ENCODE measurements at places on chromosomes 12 and 14.

DNA sequence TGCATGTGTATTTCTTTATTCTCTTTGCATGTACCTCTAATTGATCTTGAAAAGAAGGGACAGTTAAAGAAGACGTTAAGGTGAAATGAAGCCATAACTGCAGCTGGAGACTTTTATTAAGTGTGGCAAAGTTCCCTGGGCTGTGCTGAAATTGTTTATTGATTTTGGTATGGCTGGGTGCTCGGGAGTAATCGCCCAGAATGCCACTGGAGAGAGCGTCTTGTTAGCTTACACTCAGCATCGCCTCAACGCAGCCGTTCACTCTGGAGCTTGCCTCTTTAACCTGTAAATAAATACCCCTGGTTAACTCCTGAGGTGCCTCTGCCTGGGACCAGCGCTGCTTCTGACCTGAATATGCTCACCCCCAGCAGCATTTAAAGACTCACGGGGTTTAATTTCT, 98.6 kb downstream of the GPATCH2L start:
- DNase-seq, result no peak

DNA sequence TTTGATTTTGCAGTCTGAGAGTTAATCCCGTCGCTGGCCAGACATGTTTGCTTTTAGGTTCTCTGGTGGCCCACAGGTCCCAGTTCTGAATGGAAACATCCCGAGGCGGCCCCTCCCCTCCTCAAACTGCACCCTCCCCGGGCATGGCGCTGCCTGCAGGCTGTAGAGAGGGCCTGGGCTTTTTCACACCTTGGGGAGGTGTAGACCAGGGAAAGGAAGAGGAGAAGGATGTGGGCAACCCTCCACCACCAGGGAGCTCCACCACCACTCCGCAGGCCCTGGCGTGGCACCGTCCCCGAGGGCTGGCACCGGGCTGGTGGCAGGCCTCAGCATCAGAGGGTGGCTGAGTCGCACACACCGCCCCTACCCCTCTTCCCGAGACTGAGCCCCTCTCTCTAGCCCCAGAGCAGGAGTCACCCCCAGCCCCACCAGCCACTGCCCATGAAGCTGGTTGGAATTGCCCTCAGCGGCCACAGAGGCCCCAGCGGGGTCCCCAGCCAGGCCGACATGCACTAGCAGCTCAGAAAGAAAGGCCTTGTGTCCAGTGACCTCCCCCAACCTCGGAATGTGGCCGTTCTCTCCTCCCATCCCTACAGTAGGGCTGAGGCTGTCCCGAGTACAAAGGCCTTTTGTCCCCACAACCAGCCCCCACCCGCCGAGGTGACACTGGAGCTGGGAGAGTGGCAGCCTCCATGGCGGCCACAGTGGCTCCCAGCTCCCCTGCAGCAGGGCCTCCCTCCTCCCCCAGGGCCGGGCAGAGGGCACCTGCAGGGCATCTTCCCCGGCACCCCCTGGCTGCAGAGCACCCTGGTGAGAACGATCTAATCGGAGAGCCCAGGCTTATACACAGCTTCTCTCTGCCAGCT, 23.5 kb upstream of the INF2 start:
- no peak for DNase-seq

DNA sequence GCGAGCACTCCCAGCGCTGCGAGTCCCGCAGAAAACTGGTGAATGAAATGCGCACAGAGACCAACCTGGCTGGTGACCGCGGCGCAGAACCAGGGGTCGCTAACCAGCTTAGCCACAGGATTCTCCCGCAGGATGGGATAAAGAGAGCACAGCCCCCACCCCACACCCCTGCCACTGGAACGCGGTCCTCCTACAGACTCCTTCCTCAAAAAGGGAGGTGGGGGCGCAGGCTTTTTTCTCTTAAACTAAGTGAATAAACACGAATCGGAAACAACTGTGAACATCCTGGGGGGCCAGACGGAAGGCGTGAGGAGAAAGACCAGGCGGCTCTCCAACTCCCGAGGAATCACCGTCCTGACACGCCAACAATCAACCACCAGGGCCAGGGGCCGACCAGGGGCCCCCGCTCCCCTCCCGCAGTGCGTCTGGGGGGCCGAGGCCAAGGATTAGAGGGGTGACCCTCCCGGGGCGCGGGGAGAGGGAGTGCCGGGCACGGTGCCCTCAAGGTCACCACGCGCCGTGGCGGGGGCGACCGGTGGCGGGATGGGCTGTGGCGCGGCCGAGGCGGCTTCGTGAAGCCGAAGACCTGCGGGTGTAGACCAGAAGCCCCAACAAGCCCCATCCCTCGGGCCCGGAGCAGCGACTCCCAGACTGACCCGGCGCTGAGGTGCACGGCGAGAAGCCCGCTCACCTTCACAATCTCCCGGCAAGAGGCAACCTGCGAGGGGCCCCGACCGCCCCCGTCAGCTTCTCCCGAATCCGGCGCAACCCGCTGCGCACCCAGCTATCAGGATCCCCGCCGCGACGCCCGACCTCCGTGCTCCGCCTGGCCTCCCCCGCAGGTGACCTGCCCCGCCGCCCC, 704 bp downstream of the ATP2B1 start:
- no peak for DNase-seq

DNA sequence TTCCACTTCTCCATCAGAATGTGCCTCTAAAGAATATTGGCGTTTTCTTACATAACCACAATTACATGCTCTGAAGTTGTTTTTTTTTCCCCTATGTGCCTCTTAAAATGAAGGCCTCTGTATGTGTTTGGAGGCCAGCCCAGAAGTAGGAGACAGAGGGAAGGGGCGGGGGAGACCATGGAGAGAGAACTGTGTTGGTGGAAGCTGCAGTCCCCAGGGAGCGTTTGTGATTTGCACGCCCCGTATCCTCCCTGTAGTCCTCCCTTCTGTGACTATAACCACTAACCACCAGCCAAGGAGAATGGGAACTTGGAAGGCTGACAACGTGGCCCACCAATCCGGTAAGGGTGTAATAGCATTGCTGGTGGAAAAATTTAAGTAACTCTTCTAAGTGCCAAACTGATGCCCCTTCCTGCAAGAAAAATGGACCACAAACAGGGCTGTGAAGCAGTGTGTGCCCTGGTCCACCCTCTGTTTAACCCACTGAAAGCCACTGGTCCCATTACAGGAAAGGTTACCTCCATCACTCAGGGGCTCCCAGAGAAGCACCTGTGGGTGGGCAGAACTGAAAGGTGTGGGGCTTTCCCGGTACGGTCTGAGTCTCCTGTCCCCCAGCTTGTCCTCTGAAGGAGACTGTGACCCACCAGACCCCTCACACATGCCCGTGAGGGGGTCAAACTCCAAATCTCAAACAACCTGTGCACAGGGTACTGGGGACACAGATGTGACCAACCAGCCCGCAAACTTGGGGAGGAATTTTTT, 36.8 kb downstream of the CCDC88C start:
- DNase-seq, result peak; percentile 94

GRCh38 chr14:105205673-105206208, 24.6 kb upstream of the NUDT14 start:
- DNase-seq, result no peak

- DNase-seq, result no peak
Measured at GRCh38 chr12:92398565-92399309, 253.1 kb upstream of the BTG1 start.

- no peak for DNase-seq
Measured at GRCh38 chr12:47134005-47134404, 54.2 kb upstream of the AMIGO2 start.

DNA sequence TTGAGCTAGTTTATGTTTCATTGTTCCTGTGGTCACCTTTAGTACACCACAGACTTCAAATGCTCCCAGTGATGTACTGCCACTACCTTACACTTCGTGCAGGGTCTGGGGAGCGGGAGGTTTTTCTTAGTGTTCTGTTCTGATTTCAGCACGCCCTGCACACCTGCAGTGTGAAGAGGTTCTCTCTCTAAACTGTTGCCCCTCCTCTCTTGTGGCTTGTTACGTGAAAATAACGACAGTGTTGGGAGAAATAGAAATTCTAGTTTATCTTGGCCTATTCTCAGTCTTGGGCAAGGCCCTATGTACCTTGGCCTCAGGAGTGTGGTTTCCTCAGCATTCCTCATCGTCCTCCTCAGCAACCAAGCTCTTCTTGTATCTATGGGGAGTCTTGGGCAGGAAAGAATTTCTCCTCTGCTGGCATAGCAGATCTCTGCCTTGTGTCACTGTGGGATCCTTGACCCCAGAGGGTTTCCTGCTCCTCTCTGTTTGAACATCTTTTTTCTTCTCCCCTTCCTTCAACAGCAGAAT, 48.6 kb downstream of the EIF2S3B start:
- no peak for DNase-seq

DNA sequence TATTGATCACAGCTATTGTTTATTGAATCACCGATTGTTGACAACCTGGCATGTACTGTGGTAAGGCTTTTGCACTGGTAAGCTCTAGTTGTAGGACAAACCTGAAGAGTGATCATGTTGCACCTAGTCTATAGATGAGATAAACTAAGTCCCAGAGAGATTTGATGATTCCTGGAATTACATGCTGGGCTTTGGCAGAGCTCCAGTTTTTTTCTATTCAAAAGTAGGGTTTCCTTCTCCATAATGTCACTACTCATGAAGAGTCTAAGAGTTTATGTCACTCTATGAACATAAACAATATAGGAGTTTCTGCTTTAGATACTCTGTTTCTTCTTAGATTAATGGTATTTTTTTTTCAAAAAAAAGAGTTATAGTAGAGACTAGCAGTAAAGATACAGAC, 72.0 kb downstream of the BMP4 start:
- no peak for DNase-seq

DNA sequence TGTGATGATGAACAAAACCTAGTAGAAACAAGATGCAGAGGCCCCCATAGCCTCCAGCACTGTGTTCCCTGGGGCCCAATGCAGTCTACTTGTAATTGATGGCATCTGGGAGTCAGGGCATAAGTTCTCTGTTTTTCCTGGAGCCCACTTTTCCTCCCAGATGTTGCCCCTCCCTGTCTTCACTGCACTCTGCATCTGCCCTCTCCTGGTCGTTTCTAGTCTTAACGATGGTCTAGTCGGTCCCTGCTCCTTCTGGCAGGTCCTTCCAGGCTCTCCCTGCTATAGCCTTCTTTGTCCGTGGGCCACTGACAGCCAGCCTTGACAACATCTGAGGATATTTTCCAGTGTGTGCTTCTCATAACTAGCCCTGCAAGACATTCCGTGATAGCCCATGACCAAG, 208.3 kb downstream of the GXYLT1 start:
- DNase-seq, result no peak

DNA sequence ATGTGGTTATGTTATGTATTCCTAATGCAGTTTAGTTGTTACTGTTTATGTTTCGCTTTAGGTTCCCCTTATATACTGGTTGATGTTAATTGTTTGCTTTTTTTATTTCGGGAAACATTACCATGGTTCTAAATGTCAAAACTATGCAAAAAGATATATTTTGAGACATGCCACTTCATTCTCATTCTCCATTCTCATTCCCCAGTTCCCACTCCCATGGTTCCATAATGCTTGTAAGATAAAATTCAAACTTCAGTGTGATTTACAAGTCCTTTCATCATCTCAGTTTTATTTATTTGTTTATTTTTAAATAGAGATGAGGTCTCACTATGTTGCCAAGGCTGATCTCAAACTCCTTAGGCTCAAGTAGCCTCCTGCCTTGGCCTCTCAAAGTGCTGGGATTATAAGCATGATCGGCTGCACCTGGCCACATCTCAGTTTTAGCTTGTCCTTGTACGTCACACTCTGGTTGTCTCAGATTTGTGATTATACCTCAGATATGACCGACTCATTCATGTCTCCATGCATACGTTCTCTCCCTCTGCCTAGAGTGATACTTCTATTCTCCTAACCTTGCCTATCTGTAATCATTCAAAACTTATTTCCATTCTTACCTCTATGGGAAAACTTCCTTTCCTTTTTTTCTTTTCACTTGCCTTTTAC, 407.8 kb upstream of the RGS6 start:
- no peak for DNase-seq

DNA sequence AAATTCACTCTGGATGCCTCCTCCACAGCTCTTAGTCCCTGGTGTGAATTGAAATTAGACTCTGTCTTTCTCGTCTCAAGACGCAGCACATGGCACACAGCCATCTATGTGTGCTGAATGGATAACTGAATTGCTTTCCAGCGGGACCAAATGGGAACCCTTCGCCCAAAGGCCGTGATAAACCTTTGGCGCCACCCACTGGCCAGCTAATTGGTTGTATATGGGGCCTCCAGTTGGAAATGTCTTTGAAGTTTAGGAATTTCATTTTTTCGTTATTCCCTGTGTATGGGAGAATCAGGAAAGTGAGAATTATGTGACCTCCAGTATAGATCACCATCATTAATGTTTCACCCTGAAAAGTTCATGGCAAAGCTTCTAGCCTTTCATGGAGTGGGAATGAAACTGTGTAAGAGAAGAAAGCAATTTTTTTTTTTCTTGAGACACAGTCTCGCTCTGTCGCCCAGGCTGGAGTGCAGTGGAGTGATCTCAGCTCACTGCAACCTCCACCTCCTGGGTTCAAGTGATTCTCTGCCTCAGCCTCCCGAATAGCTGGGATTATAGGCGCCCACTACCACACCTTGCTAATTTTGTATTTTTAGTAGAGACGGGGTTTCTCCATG, 9.8 kb upstream of the HSP90AA1 start:
- DNase-seq, result peak; percentile 91

DNA sequence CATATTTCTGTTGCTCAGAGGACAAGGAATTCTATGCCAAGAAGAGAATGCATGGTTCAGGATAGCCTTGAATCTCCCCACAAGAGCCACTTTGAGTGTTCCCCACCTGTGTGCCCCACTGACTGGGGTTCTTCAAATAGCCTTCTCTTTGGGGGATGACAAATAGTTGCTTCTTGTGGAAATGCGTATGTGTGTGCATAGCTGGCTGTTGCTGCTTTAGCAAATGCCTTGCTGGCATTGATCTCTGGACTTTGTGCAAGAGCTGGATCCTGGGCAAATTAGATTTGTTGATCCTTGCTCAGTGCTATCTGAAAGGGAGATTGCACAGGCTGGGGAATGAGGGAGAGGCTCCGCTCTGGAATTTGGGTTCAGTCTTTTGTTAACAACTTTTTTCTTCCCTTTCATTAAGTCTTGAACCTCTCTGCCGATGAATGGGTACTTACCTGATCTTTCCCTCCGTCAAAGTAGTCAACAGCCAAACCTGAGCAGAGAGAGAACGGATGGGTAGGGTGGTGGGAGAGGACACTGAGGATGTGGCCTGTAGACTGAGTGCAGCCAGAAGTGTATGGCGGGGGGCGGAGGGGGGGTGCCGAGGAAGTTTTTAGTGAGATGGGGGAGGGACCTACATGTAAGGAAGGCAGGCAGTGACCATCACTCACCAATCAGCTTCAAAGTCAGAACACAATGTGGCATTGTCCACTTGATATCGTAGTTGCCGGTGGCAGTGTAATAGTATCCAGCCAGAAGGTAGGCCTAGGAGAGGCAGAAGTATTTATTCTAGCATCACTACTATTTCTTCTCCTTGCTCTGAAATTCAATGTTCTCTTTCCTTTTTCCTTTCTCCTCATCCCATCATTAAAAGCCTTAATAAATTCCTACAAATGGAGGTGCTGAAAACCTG, 10.7 kb downstream of the EMG1 start:
- DNase-seq, result no peak
